ENCODE measurements at places on chromosomes 5 and 9.

GRCh38 chr9:37511016-37512010 lies 25.6 kb downstream of the POLR1E start:
- DNase-seq, result peak; percentile 50

GRCh38 chr5:17249029-17249634 lies 31.7 kb downstream of the BASP1 start:
- DNase-seq, result no peak

- no peak for DNase-seq
These were observed 99.4 kb upstream of the MAP3K1 start for GRCh38 chr5:56715986-56716385.

GRCh38 chr5:10320793-10321192 lies 13.1 kb upstream of the CMBL start:
- no peak for DNase-seq

GRCh38 chr9:14147738-14148137 lies 166.2 kb downstream of the NFIB start:
- no peak for DNase-seq

- no peak for DNase-seq
These were observed 135.0 kb upstream of the SNX2 start for GRCh38 chr5:122639864-122640263.

DNA sequence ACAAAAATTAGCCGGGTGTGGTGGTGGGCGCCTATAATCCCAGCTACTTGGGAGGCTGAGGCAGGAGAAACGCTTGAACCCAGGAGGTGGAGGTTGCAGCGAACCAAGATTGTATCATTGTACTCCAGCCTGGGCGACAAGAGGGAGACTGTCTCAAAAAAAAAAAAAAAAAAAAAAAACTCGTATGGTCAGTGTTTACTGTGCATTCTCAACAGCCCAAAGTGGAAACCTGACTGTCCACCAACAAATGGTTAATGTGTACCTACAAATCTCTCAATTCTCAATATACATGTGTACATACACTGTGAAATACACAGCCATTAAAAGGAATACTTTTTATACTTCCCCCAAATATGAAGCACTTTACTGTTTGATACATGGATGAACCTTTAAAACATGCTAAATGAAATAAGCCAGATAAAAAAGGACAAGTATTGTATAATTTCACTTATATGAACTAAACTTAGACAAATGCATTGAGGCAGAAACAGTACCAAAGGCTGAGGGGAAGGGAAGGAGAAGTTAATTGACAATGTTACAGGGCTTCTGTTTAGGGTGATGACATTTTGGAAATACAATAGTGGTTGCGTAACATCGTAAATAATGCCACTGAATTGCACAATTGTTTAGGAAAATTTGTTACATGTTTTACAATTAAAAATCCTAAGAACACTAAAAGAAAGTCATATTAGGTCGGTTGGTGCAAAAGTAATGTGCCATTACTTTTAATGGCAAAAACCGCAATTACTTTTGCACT lies 16.5 kb downstream of the DNAJA1 start:
- DNase-seq, result no peak

- DNase-seq, result no peak
These were observed 30.3 kb upstream of the RFK start for GRCh38 chr9:76424491-76424890.

GRCh38 chr5:82512025-82512424 lies 233.9 kb upstream of the RPS23 start:
- DNase-seq, result no peak

DNA sequence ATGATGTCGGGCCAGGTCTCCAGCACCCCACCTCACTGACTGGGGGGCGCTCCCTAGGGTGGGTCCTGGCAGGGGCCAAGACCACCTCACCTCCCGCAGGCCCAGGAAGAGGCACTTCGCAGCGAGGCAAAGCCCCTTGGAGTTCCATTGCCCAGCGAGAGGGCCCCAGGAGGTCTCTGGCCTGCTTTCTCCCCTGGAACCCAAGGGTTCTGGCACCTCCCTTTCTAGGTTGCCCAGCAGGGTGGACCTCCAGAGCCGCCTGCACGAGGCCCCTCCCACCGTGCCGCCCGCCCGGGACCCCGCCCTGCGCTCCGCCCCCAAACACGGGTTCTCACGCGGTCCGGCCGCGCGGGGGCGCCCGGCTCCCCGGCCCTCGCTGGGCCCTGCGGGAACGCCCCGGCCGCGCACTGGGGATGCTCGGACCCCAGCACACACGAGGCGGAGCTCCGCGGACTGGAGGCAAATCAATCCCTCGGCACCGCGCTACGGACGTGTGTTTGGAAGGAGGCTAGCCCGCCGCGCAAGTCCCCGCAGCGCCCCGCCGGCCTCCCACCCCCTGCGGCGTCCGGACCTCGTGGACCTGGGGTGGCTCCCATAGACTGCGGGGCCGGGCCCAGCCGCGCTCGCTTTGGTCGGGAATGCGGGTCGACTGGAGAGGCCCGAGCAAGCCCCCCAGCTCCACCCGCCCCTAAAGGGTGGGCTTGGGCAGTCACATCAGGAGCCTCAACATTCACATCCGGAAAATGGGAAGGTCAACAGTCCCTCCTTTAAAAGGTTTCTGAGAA lies 99.5 kb upstream of the LMX1B start:
- DNase-seq, result peak; percentile 83

- DNase-seq, result no peak
These were observed 14.9 kb upstream of the SPATA24 start for GRCh38 chr5:139418793-139419192.

GRCh38 chr9:131299346-131299960 lies 9.9 kb downstream of the PLPP7 start:
- DNase-seq, result no peak

DNA sequence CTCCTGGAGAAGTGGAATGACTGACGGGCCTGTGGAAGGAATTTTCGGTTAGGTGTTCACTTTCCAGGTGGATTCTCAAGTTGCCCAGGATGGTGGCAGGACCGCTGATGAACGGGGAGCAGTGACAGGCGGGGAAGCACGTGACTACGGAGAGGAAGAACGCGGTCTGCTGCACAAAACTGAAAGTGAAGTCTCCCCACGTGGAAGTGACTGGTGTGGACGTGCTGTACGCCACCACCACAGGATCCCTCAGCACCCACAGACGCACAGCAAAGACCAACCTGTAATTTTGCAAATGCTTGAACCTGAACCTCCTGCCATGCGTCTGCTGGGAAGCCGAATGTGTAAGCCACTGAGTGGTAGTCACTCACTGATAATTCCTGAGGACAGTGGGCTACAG lies 51.4 kb downstream of the RNF130 start:
- no peak for DNase-seq

- no peak for DNase-seq
These were observed 285.1 kb downstream of the GADD45G start for GRCh38 chr9:89889865-89890264.

- DNase-seq, result no peak
These were observed 92.0 kb upstream of the SSBP2 start for GRCh38 chr5:81842795-81843398.

DNA sequence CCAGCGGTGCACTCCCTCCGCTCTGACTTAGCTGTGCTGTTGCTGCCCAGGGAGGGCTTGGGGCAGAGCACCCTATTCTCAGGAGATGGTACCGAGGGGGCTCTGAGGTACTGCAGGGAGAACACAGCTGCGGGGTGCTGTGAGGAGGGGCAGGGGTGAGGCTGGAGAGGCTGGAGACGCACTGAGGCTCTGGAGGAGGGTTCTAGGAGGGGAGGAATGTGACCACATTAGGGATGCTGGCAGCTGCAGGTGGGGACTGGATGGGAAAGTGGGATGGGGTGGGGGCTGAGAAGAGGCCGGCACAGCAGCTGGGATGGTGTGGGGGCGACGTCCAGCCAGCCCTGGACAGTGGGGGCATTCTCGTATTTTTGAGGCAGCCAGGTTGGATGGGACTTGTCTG lies 20.9 kb downstream of the NCS1 start:
- DNase-seq, result no peak

GRCh38 chr5:38846379-38847011 lies 683 bp downstream of the OSMR start:
- DNase-seq, result no peak

GRCh38 chr5:95304711-95305110 lies 19.8 kb upstream of the MCTP1 start:
- no peak for DNase-seq

- no peak for DNase-seq
These were observed 146.2 kb upstream of the PLCXD3 start for GRCh38 chr5:41656597-41656996.

GRCh38 chr5:36998578-36998977 lies 122.0 kb downstream of the NIPBL start:
- DNase-seq, result no peak

DNA sequence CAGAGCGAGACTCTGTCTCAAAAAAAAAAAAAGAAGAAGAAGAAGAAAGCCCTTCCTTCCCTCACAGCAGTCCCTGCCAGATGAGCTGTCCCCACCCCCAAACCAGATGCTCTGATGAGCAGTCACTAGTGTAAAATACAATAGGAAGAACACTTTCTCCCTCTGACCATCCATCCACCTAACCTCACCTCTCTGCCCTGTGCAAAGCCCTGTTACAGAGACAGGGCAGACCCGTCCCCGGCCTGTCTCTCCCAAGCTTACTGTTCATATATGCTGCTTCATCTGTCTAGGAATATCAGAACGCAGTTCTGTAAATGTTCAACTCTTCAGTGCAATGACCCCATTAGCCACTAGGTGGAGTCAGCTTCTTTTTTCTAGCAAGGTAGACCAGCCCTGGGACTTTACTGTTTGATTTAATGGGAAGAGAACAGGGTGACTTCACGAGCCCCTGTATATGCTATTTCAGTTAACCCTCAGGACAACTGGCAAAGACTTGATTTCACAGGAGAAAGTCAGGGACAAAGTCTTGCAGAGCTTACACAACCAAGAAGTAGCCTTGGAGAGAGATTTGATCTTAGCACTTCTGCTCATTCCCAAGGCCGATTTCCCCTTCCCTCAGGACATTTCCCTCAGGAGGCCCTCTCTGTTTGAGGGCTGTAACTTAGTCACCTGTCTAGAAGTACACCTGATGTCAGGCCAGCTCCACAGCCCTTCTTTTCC lies 14.9 kb upstream of the FGFR4 start:
- DNase-seq, result peak; percentile 87

- no peak for DNase-seq
These were observed 3.2 kb downstream of the ATOSB start for GRCh38 chr9:35112257-35113020.

DNA sequence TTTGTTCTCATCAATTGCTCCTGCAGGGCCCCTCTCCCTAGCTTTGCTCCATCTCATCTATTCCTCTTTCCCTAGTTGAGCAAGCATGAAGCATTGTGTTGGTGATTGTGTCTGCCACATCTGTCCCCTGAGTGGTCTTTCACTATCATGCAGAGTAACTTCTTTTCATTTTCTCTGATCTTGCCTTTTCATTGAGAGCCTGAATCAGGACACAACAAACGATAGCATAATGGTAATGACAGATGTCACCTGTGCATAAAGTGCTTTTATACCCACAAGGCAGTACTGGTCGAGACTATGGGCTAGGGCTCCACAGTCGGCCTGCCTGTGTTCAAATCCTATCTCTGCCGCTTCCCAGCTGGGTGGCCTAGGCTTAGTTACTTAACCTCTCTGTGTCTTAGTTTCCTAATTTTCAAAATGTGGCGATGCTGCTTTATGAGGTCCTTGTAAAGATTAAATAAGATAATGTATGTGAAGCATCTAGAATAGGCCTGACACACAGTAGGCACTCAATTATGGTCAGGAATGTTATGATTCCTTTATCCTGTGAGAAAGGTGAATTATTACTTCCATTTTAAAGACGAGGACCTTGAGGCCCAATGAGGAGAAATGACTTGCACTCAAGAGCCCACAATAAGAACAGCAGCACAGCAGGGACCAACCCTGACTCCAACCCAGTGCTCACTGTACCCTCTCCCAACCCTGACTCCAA lies 137.1 kb upstream of the ZNF618 start:
- no peak for DNase-seq

GRCh38 chr5:55993013-55993412 lies 1.8 kb downstream of the IL6ST start:
- DNase-seq, result peak; percentile 23

- DNase-seq, result no peak
These were observed 25.8 kb downstream of the DDX46 start for GRCh38 chr5:134784241-134784920.

GRCh38 chr5:32426440-32427151 lies 17.9 kb downstream of the ZFR start:
- DNase-seq, result no peak

DNA sequence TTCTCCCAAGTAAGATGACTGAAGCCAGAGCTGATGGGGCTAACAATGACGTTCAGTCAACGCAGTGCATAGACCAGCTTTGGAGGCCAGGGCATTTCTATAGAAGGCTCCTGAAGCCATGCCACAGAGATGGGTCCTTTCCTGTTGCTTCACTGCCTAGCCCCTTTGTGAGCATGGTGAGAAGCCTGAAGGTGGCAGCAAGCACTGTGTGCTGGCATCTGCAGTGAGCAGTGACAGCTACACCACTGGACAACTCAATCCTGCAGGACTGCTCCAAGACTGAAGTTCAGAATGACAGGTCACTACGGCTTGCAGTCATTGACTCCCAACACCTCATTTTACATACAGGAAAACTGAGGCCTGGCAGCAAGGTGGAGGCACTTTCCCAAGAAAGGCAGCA lies 229.0 kb downstream of the TSSK1B start:
- DNase-seq, result no peak

DNA sequence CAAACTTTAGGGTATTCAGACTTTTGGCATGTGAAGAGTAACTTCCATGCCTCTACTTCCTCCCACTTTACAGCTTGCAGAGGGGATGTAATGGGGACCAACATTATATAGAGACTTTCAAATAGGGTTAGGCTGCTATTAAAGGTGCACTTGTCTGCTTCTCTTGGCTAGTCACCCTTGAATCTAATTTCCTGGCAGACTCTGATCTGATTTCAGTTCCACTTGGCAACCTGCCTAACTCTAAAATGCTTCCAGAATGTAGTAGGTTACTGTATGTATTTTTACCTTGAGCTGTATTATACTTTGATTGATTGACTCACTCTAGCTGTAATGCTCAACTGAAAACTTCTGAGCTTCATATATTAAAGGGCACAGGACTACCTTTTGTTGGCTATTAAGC lies 693.4 kb downstream of the KCTD16 start:
- DNase-seq, result no peak

DNA sequence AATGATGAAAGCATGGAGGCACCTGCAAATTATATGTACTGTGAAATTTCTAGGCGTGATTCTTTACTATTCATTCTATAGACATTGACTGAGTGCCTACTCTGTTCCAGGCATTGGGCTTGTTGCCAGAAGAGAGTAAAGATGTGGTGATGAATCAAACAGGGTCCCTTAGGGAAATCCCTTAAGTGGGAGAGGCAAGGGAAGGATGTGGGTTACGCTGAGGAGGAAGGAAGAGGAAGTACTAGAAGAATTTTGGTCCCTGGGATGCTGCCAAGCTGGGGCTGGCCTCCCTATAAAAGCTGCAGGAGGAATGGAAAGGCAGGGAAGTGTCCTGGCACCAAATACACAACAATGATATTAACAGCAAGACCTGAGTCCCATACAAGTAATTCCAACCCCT lies 76.7 kb upstream of the SPOCK1 start:
- DNase-seq, result no peak

DNA sequence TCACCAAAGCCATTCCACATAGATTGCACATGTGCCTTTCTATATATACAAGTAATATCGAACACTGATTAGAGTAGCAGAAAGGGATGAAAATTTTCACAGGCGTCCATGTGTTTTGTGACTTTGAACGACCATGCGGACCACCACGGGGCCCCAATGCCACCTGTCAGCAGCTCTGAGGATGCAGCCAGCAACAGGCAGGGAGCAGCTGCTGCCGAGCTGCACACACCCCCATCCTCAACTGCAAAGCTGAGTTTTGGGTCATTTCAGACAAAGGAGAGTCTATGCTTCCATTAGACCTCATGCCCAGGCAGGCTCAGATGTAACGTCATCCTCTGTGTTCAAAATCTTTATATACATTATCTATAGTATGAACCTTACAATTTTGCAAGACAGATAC lies 503.8 kb downstream of the IRX1 start:
- no peak for DNase-seq

Measured in cardiac muscle cell (in vitro differentiated cells and primary cell).